ENCODE measurements at places on chromosomes 6 and 20. TPM values are rescaled to one million over a fixed set of nuclear protein-coding genes. Genes with fewer than 3 reads are reported as not detected.

GRCh38 chr20:59629141-59630045 lies 25.1 kb downstream of the PHACTR3 start:
- no peak for DNase-seq

GRCh38 chr20:516799-517198 lies 26.8 kb downstream of the CSNK2A1 start:
- DNase-seq = no peak

DNA sequence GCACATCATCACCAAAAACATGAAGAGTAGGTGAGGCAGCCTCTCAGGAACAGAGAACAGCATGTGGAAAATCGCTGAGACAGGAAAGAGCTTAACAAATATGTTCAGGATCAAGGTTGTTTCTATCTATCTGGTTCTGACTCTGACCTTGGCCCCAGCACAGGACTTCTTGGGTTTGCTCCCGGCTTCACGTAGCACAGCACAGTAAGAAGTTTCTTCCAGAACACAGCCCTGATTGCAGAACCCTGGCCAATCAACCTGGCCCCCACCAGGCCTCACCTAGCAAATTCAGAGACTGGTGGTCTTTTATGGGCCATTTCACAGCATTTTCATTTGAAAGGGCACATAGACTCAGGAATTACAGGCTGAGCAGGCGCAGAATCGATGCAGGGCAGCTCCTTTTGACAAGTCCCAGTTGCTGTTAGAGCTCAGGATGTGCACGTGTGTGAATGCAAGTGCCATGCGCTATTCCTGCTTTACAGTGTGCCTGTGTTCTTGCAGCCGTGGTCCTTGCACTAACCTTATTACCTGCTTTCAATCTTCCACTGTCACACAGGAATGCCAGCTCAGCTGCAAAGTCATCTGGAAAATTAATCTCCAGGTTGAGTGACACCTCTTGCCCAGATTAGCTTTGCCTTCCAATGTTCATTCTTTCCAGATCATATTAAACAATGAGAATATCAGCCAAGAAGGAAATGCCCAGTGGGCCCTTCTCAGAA lies 100.5 kb upstream of the SLC2A12 start:
- DNase-seq = no peak

DNA sequence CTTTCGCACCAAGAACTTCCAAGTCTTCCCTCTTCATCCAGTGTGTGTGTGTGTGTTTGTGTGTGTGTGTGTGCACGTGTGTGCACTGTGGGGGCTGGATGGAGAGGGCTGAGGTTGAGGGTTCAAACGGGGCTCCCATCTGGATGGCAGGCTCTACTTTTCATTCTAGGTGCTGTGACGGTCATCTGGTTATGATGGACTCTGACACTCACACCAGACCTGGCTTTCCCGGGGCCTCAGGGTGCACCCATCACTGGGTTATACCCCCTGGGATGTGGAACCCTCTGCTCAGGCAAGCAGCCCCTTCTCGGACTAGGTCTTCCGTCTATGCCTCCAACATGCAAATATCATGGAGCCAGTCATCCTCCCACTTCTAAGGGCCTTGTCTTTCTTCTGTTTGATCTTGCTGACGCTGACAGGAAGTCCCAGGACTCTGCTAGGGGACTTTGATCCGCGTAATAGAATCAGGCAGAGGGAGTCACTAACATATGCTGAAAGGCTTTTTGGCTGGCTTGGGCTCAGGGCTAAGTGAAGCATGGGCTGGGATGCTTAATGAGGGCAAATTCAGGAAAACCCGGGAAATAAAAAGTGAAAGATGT lies 313.6 kb downstream of the CDC5L start:
- DNase-seq = no peak

GRCh38 chr6:6003621-6004366 lies 2.9 kb downstream of the NRN1 start:
- DNase-seq = no peak

GRCh38 chr6:113385020-113385431 lies 472.1 kb upstream of the MARCKS start:
- no peak for DNase-seq

- no peak for DNase-seq
These were observed 142.5 kb upstream of the SPACA1 start for GRCh38 chr6:87905101-87905641.

- no peak for DNase-seq
These were observed 2.1 kb downstream of the TOP1 start for GRCh38 chr20:41030531-41031242.

GRCh38 chr6:119224095-119224701 lies 125.4 kb downstream of the MAN1A1 start:
- DNase-seq = no peak

DNA sequence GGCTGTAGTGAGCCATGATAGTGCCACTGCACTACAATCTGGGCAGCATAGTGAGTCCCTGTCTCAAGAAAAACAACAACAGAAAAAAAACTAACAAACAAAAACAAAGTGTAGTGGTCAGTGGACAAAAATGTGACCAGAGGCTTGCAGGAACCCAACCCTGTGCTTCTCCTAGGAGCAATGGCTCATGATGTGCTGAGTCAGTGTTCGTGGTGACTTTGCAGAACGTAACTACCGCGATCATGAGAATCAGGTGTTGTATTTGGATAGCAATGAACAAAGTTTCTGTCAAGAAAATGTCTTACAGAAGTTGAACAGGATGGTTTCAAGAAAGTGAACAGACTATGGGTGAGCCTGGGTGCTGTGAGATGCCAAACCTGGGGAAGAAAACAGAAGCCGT lies 18.5 kb upstream of the FOXC1 start:
- no peak for DNase-seq

GRCh38 chr6:89939144-89939543 lies 44.9 kb downstream of the GJA10 start:
- DNase-seq = no peak

GRCh38 chr6:39867592-39867991 lies 66.7 kb downstream of the MOCS1 start:
- no peak for DNase-seq

DNA sequence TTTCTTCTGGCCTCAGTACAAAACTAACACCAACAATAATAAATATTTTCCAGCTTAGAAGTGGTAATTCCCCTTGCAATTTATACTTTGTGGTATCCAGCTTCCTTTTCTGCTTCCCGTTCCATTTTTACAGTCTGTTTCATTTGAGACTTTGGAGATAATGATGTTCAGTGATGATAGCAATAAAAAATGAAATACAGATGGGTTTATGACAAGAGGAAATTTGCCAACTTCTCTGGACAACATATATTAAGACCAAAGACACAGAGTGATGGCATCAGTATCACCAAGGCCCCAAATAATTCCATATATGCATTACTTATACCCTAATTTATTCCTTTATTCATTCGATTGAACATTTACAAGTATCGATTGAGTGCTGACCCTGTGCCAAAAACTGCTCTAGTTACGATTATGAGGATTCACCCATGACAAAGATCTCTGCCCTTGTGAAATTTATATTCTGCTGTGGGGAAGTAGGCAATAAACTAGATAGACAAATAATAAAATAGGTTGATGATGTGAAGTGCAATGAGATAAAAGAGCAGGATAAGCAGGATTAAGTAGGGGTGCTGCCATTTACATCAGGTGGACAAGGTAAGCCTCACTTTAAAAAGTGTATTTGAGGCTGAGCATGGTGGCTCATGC lies 18.1 kb upstream of the TASP1 start:
- no peak for DNase-seq

GRCh38 chr20:62350098-62350628 lies 16.9 kb downstream of the LAMA5 start:
- no peak for DNase-seq

GRCh38 chr6:64238071-64238470 lies 602.5 kb downstream of the PHF3 start:
- no peak for DNase-seq

- no peak for DNase-seq
These were observed 473.4 kb downstream of the BTBD3 start for GRCh38 chr20:12391099-12391498.

DNA sequence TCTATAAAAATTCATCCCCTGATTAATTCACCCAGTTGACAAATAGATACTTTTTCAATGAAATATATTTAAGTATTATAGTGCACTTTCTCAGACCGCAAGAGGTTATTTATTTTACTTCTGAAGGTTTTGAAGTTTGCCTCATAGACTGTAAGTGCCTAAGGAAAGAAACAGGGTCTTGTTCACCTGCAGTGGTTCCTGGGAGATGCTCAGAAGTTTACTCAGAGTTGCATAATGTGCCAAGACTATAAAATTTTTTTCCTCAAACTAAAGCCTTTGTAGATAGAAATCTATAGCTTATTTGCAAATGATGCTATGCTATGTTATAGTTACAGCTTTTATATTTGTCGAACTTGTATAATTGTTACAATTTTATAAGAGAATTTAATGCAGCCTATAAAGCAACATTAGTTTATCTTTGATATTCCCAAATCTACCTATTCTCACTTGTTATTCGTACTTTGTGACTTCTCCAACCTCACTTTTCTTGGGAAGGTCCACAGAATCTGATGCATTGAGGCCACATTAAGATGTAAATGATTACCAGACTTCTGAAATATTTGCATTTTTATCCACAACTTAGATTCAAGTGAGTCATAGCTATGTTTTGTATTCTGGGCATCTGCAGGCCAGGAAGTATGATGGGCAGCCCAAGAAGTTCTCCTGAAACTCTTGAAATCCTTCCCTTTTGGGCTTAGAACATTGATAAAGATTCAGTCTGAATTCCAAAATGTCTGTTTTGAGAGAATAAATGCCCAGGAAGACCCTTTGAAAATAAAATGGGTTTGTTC lies 35.7 kb downstream of the KCNQ5 start:
- no peak for DNase-seq

GRCh38 chr6:12679341-12679740 lies 37.2 kb upstream of the PHACTR1 start:
- no peak for DNase-seq

GRCh38 chr20:58471193-58472164 lies 43.7 kb downstream of the APCDD1L start:
- DNase-seq = peak; percentile 57

GRCh38 chr6:55448451-55448850 lies 121.2 kb downstream of the GFRAL start:
- DNase-seq = no peak

DNA sequence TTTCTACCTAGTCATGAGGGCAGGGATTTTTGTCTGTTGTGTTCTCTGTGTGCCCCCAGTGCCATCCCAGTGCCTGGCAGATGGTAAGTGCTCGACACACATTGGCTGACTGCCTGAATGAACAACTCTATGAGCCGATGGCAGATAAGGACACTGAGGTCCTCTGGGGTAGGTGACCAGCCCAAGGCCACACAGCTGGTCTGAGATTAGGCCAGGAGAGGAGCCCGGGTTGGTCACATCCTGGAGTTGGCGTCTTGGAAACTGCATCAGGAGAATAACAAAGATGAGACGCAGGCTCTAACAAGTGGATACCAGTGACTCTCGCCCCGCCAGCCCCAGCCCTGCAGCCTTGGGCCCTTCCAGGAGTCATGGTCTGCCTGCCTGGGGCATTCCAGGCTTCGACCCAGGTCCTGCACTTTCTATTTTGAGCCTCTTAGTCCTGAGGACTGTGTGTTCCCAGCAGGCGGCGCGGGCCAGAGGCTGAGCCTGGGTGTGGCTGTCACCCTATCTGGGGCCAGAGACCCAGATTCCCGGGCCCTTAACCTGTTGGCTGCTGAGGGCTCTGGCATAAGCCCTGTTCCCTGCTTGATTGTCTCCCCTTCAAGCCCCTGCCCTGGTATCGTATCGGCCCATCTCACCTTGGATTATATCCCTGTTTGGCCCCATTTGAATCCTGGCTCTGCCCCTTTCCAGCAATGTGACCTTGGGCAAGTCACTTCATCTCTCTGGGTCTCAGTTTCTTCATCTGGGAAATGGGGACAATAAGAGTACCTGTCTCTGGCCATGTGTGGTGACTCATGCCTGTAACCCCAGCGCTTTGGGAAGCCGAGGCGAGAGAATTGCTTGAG lies 88.3 kb downstream of the CEBPB start:
- DNase-seq = no peak

DNA sequence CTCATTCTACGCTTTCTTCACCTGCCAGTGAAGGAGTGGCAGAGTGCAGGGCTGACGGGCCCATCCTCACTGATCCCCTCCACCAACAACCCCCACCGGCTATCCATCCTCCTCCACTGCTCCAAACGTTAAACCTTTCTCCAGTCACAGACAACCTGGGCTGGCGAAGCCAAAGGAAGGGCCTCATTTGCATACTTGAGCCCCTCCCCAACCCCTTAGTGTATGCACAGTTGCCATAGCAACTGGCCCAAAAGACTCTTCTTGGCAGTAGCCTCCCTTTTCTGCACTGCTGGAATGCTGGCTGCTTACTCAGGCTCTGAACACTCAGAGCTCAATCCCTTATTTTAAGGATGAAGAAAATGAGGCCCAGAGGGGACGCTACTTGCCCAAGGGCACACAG lies 130.3 kb downstream of the GRM4 start:
- DNase-seq = no peak

DNA sequence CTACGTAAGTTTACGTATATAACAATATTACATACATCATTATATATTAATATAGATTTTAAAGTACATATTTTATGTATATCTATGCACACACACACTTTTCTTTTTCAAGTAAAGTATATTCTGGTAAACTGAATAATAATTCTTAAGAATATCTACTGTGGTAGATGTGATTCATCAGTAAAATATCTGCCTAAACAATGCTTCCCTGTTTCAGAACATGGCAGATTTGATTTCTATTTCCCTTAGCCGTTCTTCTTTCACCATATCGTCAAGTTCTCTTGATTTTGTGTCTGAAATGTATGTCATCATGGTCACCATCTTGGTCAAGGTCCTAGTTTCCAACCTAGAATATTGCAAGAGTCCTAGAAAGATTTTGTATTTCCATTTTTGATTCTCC lies 195.6 kb downstream of the HDGFL1 start:
- DNase-seq = no peak

DNA sequence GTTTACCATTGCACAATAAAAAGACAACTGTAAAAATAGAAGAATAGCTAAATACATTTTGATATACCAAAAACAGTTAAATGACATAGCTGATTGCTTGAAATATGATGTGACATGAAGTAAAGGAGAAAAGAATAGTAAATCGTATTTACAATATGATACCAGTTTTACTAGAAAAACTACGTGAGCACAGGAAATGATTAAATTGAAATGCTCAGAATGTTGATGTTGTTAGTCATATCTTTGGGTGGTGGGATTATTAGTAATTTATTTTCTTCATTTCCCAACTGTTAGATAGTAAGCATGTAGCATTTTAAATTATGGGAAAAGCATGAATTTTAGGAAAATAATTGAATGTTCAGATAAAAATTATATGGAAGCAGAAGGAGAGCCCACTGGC lies 268.3 kb upstream of the TAB2 start:
- DNase-seq = no peak

- peak; percentile 25 for DNase-seq
These were observed 32.0 kb upstream of the PCMTD2 start for GRCh38 chr20:64223526-64224067.

- DNase-seq = no peak
These were observed 417.1 kb downstream of the CDC5L start for GRCh38 chr6:44804546-44805159.

The SLC35D3 gene
- 0.14 TPM for polyA plus RNA-seq

The KCNQ5 gene
- polyA plus RNA-seq = 0.41 TPM

The RAMACL gene
- 0.35 TPM for polyA plus RNA-seq

The RIMS1 gene
- polyA plus RNA-seq = 5.1 TPM

The GRM4 gene
- 0.65 TPM for polyA plus RNA-seq

The CCN2 gene
- 245 TPM for polyA plus RNA-seq

The FOXS1 gene
- polyA plus RNA-seq = 7.3 TPM

The BAK1 gene
- polyA plus RNA-seq = 25.7 TPM

The RBBP8NL gene
- polyA plus RNA-seq = 2.3 TPM

The STX11 gene
- polyA plus RNA-seq = 0.73 TPM

The LY6G6D gene
- polyA plus RNA-seq = not detected

The JAG1 gene
- 171 TPM for polyA plus RNA-seq

The GPR6 gene
- polyA plus RNA-seq = not detected

The TUBB1 gene
- 2.2 TPM for polyA plus RNA-seq

The MAS1 gene
- not detected for polyA plus RNA-seq

The ENPP1 gene
- 21.4 TPM for polyA plus RNA-seq

The TMEM74B gene
- 3.0 TPM for polyA plus RNA-seq

The REM1 gene
- polyA plus RNA-seq = 0.95 TPM

All from right renal pelvis (tissue), 4 donors.